ENCODE measurements at places on chromosomes 1 and 21.

GRCh38 chr1:50774759-50775351 lies 185.2 kb downstream of the FAF1 start:
- DNase-seq: peak; percentile 33

DNA sequence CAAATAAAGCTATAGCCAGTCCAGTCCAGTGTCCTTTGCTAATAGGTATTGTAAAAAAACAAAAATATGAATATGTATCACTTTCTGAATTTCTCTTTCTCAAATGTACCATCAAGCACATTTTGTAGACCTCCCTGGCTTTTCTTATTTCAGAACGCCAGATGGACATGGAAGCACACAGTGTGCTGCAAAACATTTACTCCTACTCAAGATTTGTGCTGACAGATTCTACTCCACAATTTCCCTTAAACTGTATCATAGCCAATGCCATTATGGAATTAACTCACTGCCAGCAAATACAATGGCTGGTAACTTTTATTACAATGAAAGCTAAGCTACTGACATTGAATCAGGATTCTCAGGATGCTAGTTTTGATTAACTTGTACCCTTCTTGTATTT lies 30.8 kb upstream of the PLPPR4 start:
- DNase-seq: no peak

GRCh38 chr21:44875316-44875700 lies 1.8 kb upstream of the PTTG1IP start:
- DNase-seq: no peak

GRCh38 chr21:41833497-41834115 lies 45.5 kb downstream of the PRDM15 start:
- no peak for DNase-seq

- DNase-seq: peak; percentile 79
These were observed 6.1 kb downstream of the LDLRAP1 start for GRCh38 chr1:25549273-25550154.

DNA sequence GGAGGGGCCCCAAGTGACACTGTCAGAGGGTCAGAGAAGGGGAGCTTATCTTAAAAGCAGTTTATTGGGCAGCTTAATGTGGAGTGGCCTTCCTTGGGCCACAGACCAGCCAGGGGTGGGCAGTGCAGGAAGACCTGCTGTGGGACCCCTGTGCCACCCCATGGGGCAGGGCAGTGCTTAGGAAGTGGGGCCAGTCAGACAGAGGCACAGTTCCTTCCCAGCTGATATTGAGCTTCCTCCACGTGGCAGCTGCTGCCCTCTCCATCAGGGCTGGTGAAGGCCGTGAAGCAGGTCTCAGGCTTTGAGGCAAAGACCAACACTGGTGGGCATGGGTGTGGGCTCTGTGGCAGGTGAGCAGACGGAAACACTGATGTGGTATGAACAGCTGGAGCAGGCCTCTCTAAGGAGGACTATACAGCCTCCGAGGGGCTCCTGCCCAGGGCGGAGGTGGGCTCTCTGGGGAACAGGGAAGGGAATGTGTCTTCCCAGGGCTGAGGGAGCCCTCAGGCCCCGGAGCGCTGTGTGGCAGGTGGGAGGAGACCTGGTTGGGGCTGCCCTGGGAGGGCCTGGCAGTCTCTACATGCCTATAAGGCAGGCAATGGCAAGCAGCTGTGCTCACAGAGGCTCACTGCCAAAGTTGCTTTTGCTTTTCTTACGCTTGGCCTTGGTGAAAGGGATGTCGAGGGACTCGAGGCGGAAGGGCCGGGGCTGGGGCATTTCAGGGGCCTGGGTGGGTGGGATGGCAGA lies 3.0 kb upstream of the DDOST start:
- no peak for DNase-seq

- DNase-seq: no peak
These were observed 42.3 kb downstream of the ACTL8 start for GRCh38 chr1:17797478-17797877.

DNA sequence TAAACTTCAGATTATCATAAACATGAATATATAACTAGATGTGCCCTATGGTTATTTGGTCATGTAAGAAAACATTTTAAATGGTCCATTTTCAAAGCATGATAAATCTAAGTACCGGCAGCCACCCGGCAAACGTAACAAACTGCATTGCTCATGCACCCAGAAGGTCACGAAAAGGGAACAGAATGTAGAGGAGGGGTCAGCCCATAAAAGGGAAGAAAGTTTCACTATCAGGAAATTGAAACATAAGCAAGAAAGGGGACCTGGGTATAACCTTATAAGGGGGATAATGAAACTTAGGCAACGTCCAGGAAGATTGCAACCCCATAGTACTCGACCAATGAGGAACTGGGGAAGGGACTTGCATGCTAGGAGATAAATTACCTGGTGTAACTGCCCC lies 421.2 kb upstream of the ZRANB2 start:
- no peak for DNase-seq

- DNase-seq: no peak
These were observed 64.2 kb downstream of the SERINC2 start for GRCh38 chr1:31476891-31477846.

DNA sequence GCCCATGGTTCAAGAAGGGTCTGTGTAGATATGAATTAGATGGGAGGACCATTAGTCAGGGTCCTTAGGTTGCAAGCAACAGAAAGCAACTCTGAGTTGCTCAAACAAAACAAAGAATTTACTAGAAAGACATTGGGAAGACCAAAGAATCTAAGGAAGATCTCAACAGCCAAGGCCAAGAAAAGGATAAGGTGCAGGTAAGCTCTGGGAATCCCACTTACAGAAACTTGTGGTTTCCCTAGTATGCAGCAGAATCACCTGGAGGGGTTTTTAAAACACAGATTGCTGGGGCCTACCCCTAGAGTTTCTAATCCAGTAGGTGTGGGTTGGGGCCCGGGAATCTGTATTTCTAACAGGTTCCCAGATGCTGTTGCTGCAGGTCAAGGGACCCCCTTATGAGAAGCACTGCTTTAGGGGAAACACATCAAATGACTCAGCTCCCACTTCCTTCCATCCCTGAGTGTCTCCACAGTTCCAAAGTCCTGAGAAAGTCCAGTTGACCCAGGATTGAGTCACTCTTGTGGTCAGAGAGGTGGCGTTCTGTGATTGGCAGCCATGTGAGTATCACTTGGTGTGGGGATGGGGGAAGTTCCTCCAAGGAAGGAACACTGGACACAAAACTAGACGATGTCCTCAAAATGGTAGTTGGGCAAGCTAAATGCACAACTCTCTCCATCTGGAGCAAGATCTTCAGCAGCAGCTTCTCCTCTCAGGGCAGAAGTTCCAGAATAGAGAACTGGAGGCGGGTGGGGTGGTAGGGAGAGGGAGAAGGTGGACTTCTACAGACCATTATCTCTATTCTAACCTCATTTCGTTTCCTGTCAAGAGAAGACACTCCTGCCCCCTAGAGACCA lies 24.2 kb upstream of the EYA3 start:
- no peak for DNase-seq

DNA sequence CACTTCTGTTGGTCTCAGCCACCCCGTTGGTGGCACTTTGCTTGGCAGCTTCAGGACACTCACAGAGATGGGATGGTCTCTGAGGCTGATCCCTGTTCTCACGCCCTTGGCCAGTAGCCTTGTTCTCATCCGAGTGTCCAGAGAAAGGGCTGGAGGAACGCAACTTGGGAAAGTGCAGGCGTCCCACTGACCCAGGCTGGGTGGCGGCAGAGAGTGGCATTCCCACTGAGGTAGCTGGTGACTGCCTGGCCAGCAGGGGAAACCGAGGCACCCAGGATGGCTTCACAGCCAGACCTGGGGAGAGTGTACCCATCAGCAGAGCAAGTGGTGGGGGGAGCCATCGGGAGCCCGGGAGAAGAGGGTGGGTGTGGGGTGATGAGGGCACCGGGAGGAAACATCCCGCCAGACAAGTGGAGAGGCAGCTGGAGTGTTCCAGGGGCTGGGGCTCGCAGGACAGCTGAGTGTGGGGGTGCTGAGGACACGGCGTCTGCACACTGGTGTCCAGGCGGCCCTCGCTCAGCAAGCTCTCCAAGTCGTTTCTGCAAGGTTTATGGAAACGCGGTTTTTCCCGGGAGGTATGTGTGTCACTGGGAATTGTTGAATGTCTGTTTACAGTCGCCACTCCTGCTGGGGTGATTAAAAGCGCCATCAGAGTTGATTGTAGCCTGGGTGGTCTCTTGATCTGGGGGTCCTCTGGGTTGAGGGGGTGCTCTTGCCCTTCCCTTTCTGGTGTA lies 97.8 kb downstream of the SIK1 start:
- DNase-seq: no peak

DNA sequence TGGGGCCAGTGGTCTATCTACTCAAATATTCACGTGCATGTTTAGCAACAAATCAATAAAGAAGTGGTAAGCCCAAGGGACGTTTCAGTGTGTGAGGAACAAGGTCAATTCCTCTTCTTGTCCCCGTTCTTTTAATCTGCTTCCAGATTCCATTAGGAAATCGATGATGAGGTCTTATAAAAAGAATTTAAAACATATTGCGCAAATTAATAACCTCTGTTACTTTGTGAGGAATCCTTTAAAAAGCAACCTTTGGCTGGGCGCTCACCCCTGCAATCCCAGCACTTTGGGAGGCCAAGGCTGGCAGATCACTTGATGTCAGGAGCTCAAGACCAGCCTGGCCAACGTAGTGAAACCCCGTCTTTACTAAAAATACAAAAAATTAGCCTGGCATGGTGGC lies 113.0 kb upstream of the TMPRSS2 start:
- DNase-seq: no peak

DNA sequence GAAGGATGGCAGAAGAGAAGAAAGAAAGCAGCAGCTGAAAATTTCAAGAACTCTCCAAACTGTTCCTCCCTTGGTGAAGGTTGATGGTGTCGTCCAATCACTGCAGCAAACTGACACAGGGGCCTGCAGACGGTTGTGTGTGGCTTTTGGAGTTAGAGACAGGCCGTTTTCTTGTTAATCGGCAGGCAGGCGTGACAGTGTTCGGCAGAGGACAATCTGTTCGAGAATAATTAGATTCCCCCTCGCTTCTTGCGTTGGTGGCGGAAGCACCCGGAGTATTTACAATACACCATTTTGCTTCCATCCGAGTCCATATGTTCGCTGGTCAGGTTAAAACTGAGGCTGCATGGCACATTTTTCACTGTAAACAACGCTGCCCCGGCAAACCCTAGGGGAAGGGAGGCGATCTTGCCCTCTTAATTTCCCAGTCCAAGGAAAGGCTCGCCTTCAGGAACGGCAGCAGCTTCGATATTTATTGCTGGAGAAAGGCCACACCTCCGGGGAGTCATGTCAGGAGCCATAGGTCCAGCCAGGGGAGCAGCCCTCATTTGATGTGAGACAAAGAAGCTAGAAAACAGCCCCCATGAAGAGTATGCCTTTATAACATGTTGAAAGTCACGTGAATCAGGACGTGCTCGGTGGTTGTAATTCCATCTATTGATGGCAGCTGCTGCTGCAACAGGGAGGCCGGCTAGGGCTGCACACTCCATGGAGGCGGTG lies 360.1 kb downstream of the SMYD3 start:
- no peak for DNase-seq

GRCh38 chr1:247961791-247962190 lies 3.2 kb upstream of the OR2AK2 start:
- no peak for DNase-seq

DNA sequence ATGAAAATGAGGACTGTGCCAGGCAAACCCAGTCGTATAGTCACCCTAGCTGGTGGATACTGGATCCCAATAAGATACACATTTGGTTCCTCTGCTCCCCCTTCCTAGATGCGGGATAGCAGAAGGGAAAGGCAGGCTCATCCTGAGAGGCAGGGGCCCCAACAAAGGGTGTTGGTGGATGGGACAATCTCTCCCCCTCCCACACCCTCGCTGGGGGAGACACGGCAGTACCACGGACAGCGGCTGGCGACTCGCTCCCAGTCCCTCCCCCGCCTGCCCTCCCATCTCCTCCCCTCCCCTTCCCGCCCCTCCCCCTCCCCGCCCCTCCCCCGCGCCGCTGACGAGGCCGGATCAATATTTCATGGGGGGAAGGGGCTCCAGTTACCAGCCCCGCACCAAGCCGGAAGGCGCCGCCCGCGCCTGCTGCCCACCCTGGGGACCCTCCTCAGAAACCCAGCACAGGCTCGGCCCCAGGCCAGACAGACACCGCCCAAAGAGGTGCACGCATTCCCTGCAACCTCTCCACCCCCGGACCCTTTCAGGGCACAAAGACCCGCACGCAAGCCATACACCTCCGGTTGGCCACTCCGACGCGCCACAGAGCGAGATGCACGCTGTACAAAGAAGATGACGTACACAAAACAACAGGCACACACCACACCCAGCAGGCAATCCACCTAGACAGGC lies 11.5 kb downstream of the RIMS3 start:
- DNase-seq: no peak

GRCh38 chr21:34181431-34182039 lies 108.2 kb downstream of the MRPS6 start:
- DNase-seq: no peak

DNA sequence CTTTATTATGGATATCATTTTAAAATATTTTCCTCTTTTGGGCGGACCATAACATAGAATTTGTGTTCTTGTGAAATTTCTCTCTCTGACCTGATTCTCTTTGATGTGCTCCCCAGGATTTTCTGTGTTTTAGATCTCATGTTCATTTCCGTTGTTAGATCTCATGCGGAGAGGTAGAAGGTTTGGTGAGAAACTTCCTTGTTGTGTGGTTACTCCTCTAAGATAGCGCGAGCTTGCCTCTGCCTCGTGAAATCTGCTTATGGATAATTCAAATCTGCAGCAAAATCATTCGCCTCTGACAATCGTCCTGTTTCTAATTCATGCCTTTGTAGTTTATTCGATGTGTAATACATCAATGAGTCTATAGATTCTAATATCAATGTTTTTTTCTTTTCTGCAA lies 580.4 kb downstream of the USP25 start:
- DNase-seq: no peak

GRCh38 chr1:113216664-113217063 lies 143.7 kb downstream of the LRIG2 start:
- DNase-seq: no peak

DNA sequence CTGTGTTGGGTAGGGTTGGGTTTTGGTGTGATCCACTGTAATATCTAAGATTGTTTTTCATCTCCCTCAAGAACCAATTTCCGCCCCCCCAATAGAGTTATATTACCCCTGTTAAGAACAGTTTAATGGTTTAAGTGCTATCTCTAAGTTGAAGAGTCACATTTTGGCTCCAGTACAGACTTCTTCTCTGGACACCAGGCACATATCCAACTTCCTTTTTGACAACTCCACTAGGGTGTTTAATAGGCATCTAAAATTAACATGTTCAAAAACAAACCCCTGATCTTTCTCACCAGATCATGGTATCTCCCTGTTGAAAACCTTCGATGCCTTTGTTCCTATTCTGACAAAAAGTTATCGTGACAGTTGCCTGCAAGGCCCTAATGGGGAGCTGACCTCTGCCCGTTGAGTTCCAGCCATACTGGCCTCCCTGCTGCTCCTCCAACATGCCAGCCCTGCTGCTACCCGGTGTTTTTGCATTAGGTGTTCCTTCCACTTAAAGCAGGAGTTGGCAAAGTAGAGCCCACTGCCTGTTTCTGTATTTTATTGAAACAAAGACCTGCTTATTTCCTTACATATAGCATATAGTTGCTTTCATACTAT lies 18.6 kb downstream of the USP24 start:
- no peak for DNase-seq

DNA sequence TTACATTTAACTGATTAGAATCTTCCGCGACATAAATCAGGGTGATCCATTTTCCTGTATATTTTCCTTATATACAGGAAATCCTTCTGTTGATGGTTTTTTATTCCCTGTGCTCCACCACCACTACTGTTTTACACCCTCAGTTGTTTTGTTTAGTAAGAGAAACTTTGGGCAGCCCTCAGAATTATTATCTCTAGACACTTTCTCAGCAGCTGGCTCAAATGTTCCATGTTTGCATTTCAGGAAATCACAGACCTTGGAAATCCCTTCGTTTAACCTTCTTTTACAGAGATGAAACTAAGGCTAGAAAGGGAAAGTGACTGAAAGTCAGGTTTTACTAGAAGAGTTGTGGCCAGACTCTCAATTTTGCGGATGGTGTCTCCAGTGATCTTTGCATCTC lies 15.2 kb downstream of the ZNF697 start:
- no peak for DNase-seq

Measured in NCI-H1417 (cell line).